ENCODE measurements at places on chromosomes 11 and 22.

DNA sequence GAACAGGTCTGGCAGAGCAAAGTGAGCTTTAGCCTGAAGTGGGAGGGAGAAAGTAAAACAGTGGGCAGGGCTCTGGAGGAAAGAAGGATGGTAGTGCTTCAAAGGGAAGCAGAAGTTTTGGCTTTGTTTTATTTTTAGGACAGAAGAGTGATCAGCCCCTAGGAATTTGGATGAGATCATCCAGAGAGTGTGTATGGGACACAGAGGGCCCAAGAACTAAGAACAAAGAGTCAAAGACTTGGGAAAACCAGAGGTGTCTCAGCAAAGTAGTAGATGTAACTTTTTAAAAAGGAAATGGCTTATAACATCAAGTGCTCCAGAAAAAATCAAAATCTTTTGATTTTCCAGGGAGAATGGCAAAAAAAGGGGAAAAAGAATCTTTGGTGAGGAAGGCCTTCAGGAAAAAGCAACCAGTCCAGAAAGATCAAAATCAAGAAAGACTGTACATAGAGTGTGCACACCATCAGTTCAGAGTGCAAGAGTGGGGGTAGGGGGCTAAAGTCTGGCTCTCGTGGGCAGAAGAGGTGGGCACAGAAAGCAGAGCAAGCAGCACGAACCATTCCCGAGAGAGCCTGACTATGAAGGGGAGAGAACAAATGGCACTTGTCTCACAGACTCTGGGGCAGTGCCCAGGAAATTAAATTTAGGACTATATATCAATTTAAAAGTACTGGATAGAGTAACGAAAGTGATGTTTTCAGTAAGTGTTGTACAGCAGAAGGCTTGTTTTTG is 30.0 kb downstream of the MAPK1 start:
- H3K36me3 ChIP-seq = no peaks in the 10 kb centered on the region
- H3K27ac ChIP-seq = no peak overlapping the region
- H3K4me3 ChIP-seq = no peak overlapping the region

DNA sequence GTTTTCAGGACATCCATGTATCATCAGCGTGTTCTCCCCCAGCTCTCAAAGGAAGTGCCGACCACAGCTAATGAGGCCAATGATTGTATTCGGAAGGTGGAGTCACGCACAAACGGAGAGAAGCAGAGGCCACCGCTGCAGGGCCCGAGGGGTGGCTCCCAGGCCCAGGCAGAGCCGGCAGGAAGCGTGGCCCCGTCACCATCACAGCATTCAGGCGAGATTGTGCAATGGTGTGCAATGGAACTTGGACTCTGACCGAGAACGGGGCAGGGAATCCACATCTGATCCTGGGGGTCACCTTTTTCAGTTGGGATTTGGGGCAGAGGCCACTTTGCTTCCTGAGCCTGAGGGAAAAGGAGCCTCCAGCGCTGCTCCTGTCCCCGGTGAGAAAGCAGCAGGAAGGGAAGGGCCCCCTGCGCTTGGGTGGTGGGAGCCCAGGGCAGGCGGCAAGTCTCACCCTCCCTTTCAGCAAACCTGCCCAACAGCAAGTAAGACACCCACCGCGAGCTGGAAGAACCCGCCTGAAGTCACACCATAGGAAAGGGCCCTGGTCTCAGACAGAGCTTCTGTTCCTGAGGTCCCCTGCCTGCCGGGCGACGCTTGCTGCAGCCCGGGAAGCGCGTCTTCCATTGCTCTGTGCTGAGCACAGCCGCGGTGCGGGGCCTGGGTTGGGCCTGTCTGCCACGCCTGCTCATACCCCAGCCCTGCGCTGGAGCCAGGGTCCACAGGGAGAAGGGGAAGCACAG is 1430.7 kb downstream of the BRD1 start:
- H3K36me3 ChIP-seq = no peaks in the 10 kb centered on the region
- no peaks in the 10 kb centered on the region for H3K27me3 ChIP-seq
- no peak overlapping the region for H3K4me3 ChIP-seq
- H3K4me1 ChIP-seq = no peaks in the 10 kb centered on the region

DNA sequence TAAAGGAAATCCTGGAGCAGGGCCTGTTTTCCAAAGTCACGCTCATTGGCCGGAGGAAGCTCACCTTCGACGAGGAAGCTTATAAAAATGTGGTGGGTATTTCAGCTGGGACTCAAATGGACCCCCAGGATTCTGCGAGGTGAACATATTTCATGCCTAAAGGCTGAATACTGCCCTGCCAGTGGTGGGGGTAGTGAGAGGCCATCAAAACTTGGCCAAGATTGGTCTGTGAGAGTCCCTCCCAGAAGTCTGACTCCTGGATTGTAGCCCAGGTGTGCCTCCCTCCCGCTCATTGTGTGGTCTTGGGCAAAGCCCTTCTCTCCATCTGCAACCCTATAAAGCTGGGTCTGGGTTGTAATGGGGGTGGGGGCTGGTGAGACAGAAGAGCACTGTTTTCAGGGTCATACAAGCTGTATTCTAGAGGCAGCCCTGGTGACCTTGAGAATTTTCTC is 853 bp downstream of the HTATIP2 start:
- H3K4me3 ChIP-seq = peak overlapping the region; percentile 68
- DNase-seq = peak; percentile 57
- no peak overlapping the region for H3K27ac ChIP-seq

DNA sequence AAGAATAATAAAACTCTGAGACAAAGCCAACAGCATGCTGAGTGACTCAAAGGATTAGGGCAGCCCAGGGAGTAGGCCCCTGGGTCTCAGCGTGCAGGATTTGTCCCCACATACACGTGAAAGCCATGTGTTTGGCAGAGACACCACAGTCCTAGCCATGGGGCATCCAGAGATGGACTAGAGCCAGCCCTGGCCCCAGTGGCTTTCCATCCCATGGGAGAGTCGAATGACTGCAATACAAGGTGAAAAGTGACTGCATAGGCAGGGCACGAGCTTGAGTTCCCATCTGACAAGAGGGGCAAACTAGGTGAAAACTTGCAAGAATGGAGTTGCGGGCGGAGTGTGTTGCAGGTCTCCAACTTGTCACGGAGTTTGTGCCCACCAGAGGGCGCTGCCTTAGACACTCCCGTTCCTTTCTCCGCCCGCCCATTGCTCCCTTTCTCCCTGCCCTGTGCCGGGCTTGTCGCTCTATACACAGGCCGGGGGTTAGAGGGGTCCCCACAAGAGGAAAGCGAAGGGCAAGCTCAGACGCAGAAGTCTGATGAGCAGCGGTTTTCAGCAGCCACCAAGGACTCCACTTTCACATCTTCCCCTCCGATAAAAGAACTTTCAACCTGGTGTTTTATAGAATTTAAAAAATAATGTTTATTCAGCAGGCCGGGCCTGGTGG is 24.2 kb downstream of the TSKU start:
- no peaks in the 10 kb centered on the region for H3K4me1 ChIP-seq
- H3K4me3 ChIP-seq = no peak overlapping the region
- peak; percentile 91 for DNase-seq
- no peak overlapping the region for H3K27ac ChIP-seq

DNA sequence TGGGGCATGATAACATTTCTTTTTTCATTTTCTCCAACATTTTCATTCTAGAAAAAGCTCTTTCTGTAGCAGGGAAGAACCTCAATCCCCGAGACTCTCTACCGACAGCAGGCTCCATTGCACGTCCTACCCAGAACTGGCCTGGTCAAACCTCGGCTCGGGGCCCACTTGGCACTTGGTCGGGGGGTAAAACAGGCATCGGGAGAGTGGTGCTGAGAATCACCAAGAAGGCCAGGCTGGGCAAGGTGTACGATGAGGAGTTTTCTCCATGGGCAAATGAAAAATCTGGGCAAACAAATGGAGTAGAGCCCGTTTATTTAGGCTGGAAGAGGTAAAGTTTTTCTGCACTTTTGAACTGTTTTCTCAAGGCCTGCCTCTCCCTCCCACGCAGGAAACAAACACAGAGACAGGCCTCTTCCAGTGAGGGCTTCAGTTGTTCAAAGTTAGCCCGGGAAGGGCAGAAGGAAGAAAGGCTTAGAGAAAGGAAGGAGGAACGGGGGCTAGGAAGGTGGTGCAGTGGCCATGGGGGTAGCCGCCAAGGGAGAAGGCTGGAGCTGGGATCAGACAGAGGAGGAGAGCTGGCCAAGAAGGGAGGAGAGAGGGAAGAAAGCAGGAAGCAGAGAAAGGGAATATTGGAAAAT is 87.6 kb downstream of the ETS1 start:
- DNase-seq = no peak
- H3K4me3 ChIP-seq = no peak overlapping the region
- peaks cover 7% of the 10 kb centered on the region for H3K4me1 ChIP-seq
- no peaks in the 10 kb centered on the region for H3K27me3 ChIP-seq
